ENCODE measurements at places on chromosomes 13 and 19. TPM values are rescaled to one million over a fixed set of nuclear protein-coding genes. Genes with fewer than 3 reads are reported as not detected.
A peak's percentile ranks its signal among the peaks of the same experiment; 100 is the strongest.

HIF3A gene
- polyA plus RNA-seq, result 0.47 TPM

NLRP7 gene
- not detected for polyA plus RNA-seq

HSPB6 gene
- polyA plus RNA-seq, result 31.7 TPM

TUBA3C gene
- polyA plus RNA-seq, result not detected

CD33 gene
- not detected for polyA plus RNA-seq

MEIS3 gene
- polyA plus RNA-seq, result 27.2 TPM

KLK4 gene
- polyA plus RNA-seq, result not detected

SIGLEC8 gene
- not detected for polyA plus RNA-seq

DNA sequence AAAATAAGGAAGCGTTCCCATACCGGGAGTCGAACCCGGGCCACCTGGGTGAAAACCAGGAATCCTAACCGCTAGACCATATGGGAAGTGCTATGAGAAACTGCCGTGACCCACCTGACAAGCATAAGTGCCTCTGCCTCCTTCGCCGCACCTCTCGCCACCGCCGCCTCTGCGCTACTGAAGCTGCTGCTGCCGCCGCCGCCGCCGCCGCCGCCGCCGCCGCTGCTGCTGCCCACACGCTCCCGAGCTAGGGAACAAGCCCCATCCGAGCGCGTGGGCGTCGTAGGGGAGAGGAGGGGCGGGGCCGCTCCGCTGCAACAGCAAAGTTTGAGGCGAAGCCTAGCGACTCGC, 610 bp upstream of the WBP4 start:
- no peak for DNase-seq

DNA sequence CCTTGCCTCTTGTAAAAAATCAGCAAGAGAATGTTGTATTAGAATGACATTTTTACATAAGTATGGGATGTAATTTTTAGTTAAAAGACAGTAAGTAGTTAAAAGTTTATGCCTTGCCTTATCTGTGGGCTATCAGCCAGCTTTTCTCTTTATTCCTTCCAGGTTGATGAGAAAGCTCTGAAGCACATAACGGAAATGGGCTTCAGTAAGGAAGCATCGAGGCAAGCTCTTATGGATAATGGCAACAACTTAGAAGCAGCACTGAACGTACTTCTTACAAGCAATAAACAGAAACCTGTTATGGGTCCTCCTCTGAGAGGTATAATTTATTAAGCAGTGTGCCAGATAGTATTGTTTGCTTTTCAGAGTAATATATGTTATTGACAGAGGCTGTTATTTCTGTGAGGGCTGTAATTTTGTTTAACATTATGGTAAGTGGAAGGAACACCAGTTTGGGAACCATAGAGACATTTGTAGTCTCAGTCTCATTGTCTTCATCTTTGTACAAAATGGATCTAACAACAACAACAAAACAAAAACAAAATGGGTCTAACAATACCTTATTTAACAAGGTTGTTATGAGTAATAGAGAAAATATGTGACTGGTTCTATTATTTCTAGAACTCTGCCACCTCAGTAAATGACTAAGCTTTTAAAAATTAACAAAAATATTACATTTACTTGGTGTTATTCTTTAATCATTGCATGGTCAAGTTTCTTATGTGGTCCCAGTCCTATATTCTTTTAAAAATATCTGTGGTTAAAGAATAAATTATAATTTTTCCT, 112.8 kb downstream of the TDRD3 start:
- no peak for DNase-seq

GRCh38 chr19:30062065-30062906, 120.2 kb downstream of the URI1 start:
- DNase-seq, result no peak

GRCh38 chr19:12801466-12802266, at the start of the genes PRDX2 and THSD8:
Gene PRDX2 (minus strand): TSS chr19:12801800. CDS start chr19:12801261, 539 bp downstream.
Gene THSD8 (plus strand): TSS chr19:12802069. CDS start chr19:12802072, 3 bp downstream.
- DNase-seq, result no peak

DNA sequence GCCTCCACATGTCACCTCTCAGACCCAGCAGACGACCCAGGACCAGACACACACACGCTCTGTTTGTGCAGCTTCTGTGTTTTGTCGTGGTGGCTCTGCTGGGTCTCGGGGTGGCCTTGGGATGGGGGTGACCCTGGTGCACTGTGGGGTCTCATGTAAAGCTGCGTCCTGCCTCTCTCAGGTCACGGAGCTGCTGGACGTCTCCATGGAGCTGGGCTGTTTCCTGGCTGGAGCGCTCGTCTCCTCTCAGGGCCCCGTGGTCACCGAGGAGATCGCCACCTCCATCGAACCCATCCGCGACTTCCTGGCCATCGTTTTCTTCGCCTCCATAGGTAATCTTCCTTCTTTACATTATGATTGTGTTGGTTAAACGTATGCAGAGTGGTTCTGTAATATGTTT, 45.4 kb upstream of the TFDP1 start:
- DNase-seq, result no peak

DNA sequence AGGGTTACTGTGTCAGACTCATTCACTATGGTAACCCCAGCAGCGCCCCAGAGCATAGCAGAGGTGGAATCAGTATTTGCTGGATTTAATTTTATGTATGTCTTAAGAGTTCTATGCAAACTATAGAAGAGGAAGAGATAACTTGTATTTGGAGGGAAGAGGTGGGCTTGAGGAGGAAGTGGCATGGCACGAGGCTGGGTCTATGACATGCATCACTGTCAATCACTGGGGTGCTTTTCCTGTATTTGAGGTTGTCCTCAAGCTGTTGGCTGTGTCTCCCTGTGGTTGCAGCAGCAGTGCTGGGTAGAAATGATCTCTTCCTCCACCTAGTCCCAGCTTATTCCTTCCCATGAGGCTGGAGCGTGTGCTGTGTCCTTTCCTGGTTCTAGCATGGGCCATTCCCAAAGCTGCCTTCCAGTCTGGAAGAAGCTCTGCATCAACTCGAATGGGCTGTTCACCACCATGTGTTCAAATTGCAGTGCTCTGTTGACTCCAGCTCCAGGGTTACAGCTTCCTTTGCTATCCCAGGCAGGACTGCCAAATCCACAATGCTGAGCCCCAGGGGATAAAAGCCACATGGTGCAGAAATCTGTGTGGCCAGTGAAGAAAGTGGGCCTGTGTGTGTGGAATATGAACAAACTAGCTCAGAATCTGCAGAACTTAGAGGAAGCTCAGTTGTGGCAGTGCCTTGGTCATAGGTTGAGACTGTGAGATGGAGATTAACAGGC, 73.1 kb upstream of the MTIF3 start:
- DNase-seq, result no peak

DNA sequence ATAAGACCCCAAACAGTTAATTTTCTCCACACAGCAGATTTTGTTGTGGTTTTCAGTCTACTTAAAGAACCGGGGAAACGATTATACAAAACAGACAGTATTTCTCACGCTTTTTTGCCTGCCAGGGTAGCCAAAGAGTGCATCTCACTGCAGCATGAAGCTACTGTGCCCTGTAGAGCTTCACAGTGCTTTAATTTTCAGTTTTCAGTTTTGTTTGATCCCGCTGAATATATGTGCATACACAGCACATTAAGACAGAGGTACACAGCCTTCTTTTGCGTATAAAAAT, 215.0 kb downstream of the TEX29 start:
- DNase-seq, result no peak

DNA sequence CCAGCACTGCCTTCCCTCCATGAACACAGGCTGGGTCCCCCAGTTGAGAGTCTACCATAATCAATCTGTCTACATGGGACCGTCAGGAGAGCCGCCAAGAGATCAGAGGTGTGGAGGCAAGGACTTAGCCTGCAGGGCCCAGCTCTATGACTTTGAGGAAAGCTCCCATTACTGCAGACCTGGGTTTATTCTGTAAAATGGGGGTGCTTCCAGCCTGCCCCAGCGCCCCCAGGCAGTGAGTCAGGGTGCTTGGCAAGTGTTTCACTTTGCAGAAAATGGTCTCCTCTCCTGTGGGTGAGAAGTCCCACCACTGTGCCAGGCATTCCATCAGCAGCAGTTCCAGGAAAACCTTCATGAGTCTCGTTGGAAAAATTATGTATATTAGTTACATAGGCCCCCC, 75.5 kb upstream of the VSTM2B start:
- DNase-seq, result no peak

GRCh38 chr13:70788074-70788473, 679.8 kb upstream of the KLHL1 start:
- no peak for DNase-seq

DNA sequence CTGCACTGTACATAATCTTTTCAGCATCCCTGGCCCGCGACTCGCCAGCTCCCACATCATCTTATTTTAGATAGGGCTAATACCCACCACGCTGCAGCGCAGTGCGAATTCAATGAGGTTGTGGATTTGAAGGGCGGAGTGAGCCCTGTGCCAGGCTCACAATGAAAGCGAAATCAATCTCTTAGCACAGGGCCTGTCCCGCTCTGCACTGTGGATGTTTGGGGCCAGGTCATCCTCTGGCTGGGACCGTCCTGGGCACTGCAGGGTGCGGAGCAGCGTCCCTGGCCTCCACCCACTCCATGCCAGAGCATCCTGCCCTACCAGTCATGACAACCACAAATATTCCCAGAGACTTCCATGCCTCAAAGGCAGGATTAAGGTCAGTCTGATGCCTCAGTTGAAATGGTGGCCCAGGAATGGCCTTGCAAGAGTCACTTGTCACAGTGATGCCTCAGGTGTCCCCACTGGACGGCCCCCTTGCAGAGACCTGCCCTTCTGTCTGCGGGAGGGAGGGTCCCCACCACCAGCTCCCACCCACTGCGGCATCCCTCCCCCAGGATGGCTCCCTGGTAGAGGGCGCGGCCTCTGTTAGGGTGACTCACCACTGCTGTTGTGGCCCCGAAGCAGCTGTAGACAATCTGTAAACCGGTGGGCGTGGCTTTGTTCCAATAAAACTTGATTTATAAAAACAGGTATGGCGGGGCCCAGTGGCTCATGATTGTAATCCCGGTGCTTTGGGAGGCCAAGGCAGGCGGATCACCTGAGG, 5.6 kb downstream of the UHRF1 start:
- DNase-seq, result peak; percentile 21

DNA sequence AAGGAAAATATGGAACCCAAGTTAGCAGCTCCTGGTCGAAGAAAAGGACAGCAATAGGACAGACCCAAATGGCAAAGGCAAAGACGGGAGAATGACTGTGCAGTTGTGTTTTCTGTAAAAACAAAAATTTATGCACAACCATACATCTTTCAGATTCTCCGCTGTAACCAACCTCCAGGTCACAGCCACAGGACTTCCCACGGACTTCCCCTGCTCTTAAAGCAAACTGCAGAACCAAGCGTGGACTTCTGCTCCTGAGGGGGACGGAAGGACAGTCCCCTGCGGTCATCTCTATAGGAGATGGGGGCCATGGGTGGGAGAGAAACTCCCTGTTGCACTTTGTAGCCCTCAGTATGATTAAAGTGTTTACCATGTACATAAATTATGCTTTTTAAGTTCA, 2.5 kb downstream of the GRTP1 start:
- DNase-seq, result no peak

- DNase-seq, result no peak
These were observed 33.2 kb upstream of the NDFIP2 start for GRCh38 chr13:79447741-79448140.

GRCh38 chr13:108361769-108362168, 92.3 kb downstream of the TNFSF13B start:
- DNase-seq, result no peak

DNA sequence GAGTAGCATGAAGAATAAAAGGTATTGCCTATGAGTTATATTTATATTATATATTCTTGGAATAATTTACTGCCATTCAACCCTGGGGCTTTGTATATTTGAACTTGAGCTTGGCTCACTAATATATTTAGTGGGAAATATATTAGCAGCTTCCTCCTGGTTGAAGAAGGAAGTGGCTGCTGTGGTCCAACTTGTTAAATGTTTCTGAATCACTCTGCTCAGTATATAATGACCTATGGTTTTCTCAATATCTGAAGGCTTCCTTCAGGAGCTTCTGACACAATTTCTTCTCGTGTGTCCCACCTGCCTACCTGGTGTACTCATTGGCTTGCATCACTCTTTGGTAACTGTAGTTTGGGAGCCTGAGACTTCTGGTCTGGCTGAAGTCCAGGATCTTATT, 646.4 kb downstream of the TBC1D4 start:
- no peak for DNase-seq

- peak; percentile 76 for DNase-seq
These were observed 76.6 kb upstream of the KLF12 start for GRCh38 chr13:74210693-74211393.

DNA sequence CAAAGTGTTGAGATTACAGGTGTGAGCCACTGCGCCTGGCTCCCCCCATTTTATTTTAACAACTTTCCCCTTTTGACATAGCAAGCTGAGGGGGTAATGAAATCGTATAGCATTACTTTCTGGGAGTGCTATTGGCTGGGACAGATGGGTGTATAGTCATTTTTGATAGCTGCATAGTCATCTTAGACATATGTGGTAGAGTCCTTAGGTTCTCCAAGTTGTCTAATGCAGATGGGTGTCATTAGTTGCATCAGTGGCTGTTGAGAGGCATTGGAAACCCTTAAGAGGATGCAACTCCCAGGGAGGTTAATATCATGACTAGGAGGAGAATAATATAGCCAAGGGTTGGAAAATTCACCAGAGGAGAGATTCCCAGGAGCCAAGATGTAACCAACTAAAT, 28.6 kb upstream of the PNMA8B start:
- DNase-seq, result no peak

GRCh38 chr19:55265723-55266386, 7.0 kb upstream of the PPP6R1 start:
- DNase-seq, result no peak

- DNase-seq, result no peak
These were observed 1.7 kb downstream of the CYP2A13 start for GRCh38 chr19:41089959-41090358.

DNA sequence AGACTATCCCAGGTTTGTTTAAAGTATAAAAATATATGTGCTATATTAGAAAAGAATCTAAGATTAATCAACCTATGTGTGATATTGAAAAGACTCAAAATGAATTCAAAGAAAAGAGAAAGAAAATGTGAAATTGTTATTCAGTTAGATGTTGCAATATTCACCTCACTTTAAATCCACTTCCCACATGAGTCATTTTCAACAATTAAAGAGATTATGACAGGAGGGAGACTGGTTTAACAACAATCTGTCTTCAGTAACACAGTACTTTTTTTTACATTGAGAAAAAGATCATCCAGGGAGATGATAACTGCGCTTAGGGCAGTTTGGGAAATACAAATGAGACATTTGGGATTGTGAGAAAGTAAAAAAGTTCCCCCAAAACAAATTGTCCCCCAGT, 1246.2 kb downstream of the SLITRK1 start:
- DNase-seq, result no peak

DNA sequence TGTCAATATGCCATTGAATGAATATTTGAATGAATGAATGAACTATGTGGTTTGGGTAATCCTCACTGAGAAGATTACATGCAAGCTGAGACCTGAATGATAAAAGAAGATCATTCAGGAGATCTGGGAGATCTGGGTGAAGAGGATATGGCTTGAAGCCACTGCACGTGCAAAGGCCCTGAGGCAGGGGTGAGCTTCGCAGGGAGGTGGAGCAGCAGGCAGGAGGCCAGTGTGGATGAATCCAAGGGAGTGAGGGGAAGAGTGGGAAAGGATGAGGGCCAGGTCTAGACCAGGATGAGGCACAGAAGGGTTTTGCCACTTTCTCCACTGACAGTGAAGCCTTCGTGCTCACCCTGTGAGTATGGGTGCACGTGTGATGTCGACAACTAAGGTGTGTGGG, 49.9 kb downstream of the ERICH4 start:
- DNase-seq, result no peak
